Stimulated activated CD8-positive, alpha-beta memory T cell treated with anti-CD3 and anti-CD28 coated beads, Interleukin-4, amount 100 ng/mL, for 4 hours (primary cell): ENCODE measurements at places on chromosomes 2 and 18.

DNA sequence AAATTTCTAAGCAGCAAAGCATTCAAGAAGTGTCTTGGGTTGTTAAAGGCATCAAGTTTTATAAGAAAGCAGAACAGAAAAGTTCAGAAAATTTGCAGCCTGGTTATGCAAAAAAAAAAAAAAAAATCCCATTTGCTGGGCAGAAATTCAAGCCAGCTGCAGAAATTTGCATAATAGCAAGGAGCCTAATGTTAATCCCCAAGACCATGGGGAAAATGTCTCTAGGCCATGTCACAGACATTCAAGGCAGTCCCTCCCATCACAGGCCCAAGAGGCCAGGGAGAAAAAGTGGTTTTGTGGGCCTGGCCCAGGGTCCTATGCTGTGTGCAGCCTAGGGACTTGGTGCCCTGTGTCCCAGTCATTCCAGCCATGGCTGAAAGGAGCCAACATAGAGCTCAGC, 269.0 kb upstream of the SLC39A10 start:
- no peak for DNase-seq

GRCh38 chr2:64338910-64339500, 115.0 kb upstream of the LGALSL start:
- no peak for DNase-seq

DNA sequence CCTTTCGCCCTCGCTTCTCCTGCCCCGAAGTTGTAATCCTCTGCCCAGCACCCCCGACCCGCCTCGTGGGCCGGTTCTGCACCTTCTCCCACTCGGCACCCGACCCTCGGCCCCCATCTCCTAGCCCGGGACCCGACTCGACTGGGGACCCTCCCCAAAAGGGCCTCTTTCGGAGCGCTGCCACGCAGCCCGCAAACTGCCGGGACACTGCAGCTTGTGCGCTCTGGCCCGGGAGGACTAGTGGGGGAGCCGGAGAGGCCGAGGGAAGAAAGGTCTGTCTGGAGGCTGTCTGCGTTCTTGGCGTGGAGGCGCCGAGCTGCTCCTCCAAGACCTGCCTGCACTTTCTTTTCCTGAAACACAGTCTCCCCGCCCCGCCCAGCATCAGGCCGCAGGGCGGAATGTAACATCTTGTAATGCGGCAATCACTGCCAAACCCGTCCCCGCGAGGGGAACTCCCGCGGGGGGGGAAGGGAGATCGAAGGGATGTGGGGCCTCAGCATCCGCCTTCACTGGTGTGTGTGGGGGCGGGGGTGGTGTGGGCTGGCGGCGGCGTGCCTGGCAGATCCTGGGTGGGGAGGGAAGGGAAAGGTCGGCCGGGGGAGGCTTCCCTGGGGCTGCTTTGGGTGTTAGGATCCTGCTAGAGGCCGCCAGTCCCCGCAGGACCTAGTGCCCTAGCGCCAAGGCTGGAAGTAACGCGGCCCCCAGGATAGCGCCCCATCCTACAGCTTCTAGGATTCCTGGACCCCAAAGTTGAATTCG, 7.4 kb downstream of the DLX2 start:
- no peak for DNase-seq

DNA sequence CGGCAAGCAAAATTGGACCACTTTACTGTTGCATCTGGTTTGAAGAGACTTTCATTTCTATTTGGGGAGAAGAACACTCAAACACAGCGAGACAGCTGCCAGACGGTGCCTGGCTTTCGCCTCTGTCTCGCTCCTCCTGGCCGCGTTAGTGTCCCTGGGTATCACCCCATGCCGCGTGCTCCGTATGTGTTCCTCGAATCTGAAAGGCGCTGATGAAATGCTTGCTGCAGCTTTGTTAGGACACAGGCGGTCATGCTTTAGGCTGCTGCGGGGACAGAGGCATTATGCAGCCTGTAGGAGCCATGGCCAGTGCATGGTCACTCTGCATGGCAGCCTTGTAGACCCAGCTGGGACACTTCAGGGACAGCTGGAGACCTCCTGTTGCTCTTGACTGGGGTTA, 53.9 kb downstream of the LDLRAD4 start:
- no peak for DNase-seq

DNA sequence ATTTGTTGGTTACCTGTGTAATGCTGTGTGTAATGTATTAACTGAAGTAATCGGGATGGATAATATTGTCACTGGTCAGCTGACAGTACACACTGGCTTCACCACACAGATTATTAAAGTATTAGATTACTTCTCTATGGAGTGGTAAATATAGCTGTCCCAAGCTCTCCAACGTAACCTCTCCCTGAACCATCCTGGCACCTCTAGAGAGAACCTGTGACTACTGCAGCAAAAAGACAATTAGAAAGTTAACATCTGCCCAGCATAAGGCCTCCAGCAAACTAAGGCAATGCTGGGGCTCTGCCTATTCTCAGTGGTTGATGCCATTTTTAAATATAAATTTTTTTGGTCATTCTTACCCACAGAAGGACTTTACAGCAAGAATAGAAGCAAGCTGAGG, 351.3 kb downstream of the GPD2 start:
- no peak for DNase-seq

- DNase-seq, result no peak
Observed at GRCh38 chr2:53880756-53881155, 21.0 kb upstream of the GPR75 start.

- no peak for DNase-seq
Observed at GRCh38 chr2:75698918-75699317, 11.8 kb downstream of the GCFC2 start.

GRCh38 chr2:171968509-171968908, 31.2 kb upstream of the METAP1D start:
- no peak for DNase-seq

GRCh38 chr2:105744909-105745853, at the start of gene NCK2:
TSS of gene NCK2 (plus strand) at chr2:105744912. CDS start at chr2:105855064, 110,152 bp downstream.
- DNase-seq, result no peak

DNA sequence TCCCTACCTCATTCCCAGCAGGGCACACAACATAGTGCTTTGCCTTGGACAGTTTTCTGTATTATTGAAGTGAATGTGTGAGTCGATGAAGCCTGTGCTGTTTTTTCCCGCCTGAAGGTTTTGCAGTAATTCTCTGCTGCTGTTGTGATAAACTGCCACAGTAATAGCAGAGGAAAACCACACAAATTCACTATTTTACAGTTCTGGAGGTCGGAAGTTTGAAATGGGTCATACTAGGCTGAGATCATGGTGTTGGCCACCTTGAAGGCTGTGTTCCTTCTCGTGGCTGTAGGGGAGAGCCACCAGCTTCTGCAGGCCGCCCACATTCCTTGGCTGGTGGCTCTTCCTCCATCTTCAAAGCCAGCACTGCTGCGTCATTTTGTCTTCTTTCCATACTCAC, 678 bp upstream of the SLC16A14 start:
- no peak for DNase-seq
